Cortex of kidney (tissue), 1 donor: ENCODE measurements at places on chromosomes 5 and 9.

DNA sequence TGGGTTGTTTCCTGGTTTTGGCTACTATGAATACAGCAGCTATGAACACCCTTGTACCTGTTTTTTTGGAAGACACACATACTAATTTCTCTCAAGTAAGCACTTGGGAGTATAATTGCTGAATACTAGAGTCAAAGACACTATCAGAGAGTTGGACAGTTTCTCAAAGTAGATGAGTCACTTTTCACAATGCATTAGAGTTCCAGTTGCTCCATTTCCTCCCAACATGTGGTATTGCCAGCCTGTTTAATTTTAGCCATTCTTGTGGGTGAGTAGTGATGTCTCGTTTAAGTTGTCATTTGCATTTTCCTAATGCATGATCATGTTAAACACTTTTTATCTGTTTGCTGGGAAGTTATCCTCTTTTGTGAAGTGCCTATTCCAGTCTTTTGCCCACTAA lies 81.6 kb upstream of the GDNF start:
- no peak for DNase-seq

DNA sequence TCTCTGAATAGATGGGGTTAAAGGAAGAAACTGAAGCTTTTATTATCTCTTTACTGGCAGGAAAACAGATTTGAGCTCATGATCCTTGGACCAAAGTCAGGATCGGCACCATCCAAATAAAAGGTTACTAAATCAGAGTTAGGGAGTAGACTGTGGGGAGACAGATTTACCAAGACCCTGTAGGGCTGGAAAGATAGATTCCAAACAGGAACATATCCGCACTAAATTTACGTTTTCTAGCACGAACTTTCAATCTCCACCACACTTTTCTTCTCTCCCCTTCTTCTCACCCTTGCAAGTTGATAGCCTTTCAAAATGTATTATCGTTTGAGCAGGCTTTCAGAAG lies 120.0 kb upstream of the HMHB1 start:
- DNase-seq = no peak

- no peak for DNase-seq
These were observed 39.3 kb upstream of the CDH12 start for GRCh38 chr5:22892441-22892840.

DNA sequence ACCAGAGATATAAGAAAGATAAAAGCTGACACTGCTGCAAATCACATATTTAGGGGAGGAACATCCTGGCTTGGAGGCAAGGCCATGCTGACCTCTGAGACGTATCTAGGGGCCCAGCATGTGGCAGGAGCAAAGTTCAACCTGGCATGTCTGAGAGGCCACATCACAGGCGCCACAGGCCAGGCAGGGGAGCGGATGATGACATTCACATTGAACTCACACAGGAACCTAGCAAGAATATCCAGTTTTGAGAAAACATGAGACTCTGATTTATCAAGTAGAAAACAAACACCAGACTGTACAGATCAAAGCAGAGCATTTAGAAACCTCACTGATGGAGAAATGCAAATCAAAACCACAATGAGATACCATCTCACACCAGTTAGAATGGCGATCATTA lies 64.2 kb upstream of the STK32A start:
- no peak for DNase-seq

DNA sequence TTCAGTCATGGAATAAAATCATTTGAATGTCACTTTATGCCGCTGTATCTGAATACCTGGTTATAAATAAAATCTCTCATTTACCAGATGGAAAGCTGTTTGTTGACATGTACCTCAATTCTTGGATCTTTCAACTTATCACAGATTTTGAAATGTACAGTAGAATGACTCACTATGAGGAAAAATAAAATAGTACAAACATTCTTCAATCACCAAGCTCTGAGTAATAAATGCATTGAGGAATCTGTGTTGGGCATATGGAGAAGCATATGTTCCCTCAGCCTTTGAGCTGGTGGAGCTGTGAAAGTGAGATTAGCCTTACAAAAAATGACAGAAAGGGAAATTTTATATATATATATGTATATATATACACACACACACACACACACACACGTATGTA lies 175.4 kb downstream of the KIAA0825 start:
- no peak for DNase-seq

DNA sequence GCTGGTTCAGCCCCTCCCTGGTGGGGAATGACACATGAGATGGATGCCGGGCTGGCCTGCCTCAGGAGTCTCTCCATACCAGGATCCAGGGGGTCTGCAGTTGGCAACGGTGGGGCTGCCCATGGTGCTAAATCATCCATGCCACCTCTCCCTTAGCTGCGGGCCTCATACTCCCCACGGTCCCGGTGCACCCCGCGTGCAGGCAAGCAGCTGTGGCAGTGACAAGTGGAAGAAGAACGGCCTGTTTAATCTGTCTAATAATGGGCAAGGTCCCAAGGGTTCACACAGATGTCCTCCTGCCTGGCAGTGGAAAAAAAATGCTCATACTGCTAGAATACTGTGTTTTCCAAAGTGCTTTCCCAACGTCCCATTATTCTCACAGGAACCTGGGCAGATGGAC lies 196.9 kb upstream of the PANK3 start:
- no peak for DNase-seq

- DNase-seq = no peak
These were observed 152.4 kb downstream of the MPDZ start for GRCh38 chr9:13127131-13127530.

DNA sequence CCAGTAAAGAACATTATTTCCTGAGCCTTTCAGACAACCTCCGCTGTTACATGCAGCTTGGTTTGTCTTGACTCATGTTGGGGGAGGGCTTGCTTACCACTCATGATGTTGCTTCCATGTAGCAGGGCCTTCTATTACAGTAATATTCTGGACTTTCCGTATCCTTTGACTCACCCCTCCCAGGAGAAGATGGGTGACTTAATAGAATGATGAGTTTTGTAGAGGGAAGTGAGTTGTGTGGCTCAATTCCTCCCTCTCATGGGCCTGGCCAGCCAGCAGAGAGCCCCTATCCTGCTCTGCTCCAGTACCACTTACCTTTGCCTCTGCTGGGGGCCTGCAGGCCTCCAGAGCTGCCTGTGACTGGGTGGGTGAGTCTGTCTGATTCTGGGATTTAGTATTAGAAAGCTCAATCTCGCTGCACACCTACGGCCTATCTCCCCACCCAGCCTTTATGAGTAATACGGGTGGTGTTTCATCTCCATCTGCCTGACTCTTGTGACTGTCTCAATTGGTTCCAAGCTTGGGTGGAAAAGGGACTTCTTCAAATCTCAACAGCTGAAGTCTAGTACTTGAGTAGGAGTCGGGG lies 52.6 kb upstream of the KLF9 start:
- DNase-seq = no peak
